Activated T-cell treated with anti-CD3 and anti-CD28 coated beads, Interleukin-2, amount 50 U/mL, for 24 hours (primary cell): ENCODE measurements at places on chromosomes 11 and 22.
A peak's percentile ranks its signal among the peaks of the same experiment; 100 is the strongest.

DNA sequence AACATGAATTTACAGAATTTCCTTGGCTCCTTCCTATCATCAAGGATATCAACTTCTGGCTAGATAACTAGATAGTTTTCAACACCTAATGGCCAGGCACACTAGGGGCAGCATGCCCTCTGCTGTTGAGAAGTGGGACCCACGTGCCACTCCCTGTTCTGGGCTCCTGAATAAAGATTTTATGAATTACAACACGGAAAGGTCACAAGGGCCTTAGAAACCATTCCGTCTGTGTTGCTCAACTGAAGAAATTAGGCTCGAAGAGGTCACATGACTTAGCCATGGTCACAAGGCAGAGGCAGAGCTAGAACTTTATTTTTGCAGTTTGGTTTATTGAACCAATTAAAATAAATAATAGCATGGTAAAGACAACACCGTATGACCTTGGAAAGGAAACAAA is 36.0 kb downstream of the PRCP start:
- H3K4me1 ChIP-seq: peaks cover 12% of the 10 kb centered on the region
- H3K27me3 ChIP-seq: no peaks in the 10 kb centered on the region
- DNase-seq: no peak
- H3K36me3 ChIP-seq: no peaks in the 10 kb centered on the region
- no peak overlapping the region for H3K27ac ChIP-seq

- H3K36me3 ChIP-seq: no peaks in the 10 kb centered on the region
- H3K27me3 ChIP-seq: peaks cover 25% of the 10 kb centered on the region
- no peaks in the 10 kb centered on the region for H3K4me1 ChIP-seq
- DNase-seq: no peak
- H3K27ac ChIP-seq: no peak overlapping the region
These were observed 20.5 kb upstream of the EXPH5 start for GRCh38 chr11:108614086-108614485.

DNA sequence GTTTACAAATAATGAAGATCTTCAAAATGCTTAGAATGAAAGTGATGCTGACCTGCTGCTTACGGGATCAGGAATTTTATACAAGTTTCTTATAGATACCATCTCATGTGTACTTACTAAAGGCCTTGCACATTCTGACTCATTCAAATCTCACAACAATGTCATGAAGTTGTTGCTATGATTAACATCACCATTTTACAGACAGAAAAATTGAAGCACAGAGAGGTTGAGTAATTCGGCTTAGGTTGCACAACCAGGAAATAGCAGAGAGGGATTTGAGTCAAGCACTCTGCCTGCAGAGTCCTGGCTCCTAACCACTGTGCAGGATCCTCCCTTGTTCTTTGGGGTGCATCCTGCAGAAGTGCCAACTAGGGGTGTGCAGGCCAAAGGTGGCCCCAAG is 471.9 kb downstream of the MIAT start:
- H3K4me3 ChIP-seq: no peak overlapping the region
- DNase-seq: no peak
- peaks cover 82% of the 10 kb centered on the region for H3K27me3 ChIP-seq
- no peaks in the 10 kb centered on the region for H3K4me1 ChIP-seq

- H3K4me1 ChIP-seq: peaks cover 90% of the 10 kb centered on the region
- no peaks in the 10 kb centered on the region for H3K27me3 ChIP-seq
- no peak for DNase-seq
- peaks cover 46% of the 10 kb centered on the region for H3K36me3 ChIP-seq
- peak overlapping the region; percentile 94 for H3K27ac ChIP-seq
These were observed 154.6 kb downstream of the MAML2 start for GRCh38 chr11:96188243-96189006.

- peaks cover 16% of the 10 kb centered on the region for H3K27me3 ChIP-seq
- DNase-seq: no peak
- no peaks in the 10 kb centered on the region for H3K4me1 ChIP-seq
These were observed 269.8 kb upstream of the PDGFD start for GRCh38 chr11:104433751-104434150.

DNA sequence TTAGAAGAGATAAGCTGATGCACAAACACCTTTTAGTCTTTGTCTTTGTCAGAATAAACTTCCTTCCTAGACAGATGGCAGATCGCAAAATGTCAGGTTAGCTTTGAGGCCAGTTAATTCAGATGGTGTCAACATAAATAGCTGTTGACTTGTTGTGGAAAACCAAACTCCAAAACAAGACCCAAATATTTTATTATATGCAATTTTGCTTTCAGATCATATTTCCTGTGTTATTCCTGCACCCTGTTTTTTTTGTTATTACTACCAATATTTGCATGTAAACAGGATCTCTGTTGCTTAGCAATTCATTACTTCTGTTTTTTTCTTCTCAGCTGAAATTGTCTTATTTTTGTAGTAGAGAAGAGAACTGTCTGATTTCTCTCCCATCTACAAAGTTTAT is 316.0 kb downstream of the ETS1 start:
- no peak overlapping the region for H3K27ac ChIP-seq
- no peaks in the 10 kb centered on the region for H3K27me3 ChIP-seq
- H3K4me3 ChIP-seq: no peak overlapping the region
- peaks cover 30% of the 10 kb centered on the region for H3K4me1 ChIP-seq

DNA sequence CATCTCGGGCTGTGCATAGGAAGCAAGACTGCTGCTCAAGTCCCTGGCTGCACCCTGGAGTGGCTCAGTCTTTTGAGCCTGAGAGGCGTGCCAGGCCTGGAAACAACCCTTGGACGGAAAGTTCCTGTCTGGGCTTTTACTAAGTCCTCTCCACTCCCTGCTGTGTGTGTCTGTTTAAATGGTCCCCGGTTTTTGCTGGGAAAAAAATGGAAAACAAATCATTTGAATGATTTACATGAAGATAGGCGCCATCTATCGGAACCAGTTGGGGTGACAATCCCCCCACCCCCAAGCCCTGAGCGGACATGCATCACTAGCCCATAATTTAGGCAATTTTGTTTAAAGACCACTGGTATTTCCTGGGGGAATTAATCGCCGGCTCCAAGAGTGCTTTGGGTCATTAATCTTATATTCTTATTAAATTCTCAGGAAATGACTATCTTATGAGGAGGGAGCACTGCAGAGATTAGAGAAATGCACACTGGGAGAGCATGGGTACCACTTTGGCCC is 2.7 kb upstream of the GAB2 start:
- H3K4me3 ChIP-seq: no peak overlapping the region
- no peak overlapping the region for H3K27ac ChIP-seq
- H3K36me3 ChIP-seq: no peaks in the 10 kb centered on the region

DNA sequence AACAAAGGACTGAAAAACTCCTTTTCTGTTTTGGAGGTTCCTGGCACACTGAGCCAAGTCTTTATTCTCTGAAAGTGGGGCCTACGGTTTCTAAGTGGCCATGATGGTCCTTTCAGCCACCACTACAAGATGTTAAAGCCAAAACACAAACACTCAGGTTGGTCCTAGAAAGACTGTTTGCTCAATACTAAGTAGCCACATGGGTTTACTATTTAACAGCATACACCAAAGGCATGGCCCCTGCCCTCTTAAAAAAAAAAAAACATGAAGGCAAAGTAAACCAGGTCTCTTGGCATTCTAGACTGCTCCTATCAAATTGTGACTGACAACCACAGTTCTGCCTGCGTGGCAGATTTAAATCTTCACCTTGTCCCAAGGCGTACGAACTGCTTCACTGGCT is 123.6 kb upstream of the BID start:
- peaks cover 73% of the 10 kb centered on the region for H3K36me3 ChIP-seq
- H3K27me3 ChIP-seq: no peaks in the 10 kb centered on the region
- peaks cover 2% of the 10 kb centered on the region for H3K4me1 ChIP-seq
- no peak for DNase-seq
- H3K4me3 ChIP-seq: no peak overlapping the region

GRCh38 chr11:125061281-125061680 is 1.8 kb upstream of the SLC37A2 start:
- no peaks in the 10 kb centered on the region for H3K36me3 ChIP-seq
- H3K27ac ChIP-seq: no peak overlapping the region
- no peak for DNase-seq
- H3K27me3 ChIP-seq: peaks cover 42% of the 10 kb centered on the region
- peaks cover 15% of the 10 kb centered on the region for H3K4me1 ChIP-seq

- H3K36me3 ChIP-seq: peaks cover 5% of the 10 kb centered on the region
- H3K27ac ChIP-seq: no peak overlapping the region
- H3K4me3 ChIP-seq: no peak overlapping the region
- peaks cover 5% of the 10 kb centered on the region for H3K4me1 ChIP-seq
These were observed 15.3 kb downstream of the TUG1 start for GRCh38 chr22:30984317-30984716.

GRCh38 chr11:129710423-129710822 is 105.2 kb upstream of the TMEM45B start:
- no peak for DNase-seq
- no peak overlapping the region for H3K4me3 ChIP-seq
- H3K27ac ChIP-seq: no peak overlapping the region
- H3K36me3 ChIP-seq: no peaks in the 10 kb centered on the region
- peaks cover 15% of the 10 kb centered on the region for H3K27me3 ChIP-seq
- H3K4me1 ChIP-seq: no peaks in the 10 kb centered on the region

DNA sequence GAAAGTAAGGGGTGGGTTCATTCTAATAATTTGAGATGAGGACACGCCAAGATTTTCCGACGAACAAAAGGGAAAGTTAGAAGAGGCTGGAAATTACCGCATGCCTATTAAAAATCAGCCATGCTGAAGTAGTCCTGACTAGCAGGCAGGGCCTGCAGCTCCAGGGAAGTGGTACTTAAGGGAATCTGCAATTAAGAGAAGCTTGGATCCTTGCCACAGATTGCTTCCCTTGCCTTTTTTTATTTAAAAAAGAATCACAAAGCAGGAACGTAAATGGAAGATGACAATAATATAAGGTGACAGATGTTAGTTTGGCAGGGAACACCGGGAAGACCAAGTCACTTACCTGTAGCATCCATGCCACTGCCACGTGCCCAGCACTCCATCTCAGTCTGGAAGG is 359.3 kb downstream of the CADM1 start:
- H3K27me3 ChIP-seq: peaks cover 3% of the 10 kb centered on the region
- H3K4me3 ChIP-seq: no peak overlapping the region
- H3K4me1 ChIP-seq: no peaks in the 10 kb centered on the region
- H3K27ac ChIP-seq: no peak overlapping the region
- DNase-seq: no peak

- no peaks in the 10 kb centered on the region for H3K36me3 ChIP-seq
- no peak overlapping the region for H3K27ac ChIP-seq
- H3K4me1 ChIP-seq: peaks cover 4% of the 10 kb centered on the region
These were observed 15.7 kb downstream of the P2RX3 start for GRCh38 chr11:57353852-57354251.

GRCh38 chr22:20130319-20130718 is 1.3 kb upstream of the ZDHHC8 start:
- no peaks in the 10 kb centered on the region for H3K27me3 ChIP-seq
- peak overlapping the region; percentile 67 for H3K27ac ChIP-seq

DNA sequence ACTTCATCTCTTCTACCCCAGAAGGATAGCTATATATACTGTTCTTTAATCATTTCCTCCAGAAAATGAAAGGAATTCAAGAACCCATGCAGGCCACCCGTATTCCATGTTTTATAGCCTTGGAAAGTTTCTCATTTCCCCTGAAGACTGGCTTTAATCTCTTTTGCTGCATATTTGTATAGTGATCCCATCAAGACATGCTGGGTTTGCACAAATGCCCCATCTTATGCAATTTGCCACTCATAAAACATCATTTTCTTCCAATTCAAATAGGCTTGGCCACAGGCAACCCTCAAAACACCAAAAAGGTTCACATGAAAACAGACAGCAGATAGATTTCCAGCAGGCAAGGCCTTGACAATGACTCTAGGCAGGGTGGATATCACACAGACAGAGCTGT is 28.3 kb upstream of the APOA1 start:
- peaks cover 12% of the 10 kb centered on the region for H3K4me1 ChIP-seq
- H3K4me3 ChIP-seq: no peak overlapping the region
- H3K36me3 ChIP-seq: peaks cover 97% of the 10 kb centered on the region
- peak overlapping the region; percentile 18 for H3K27ac ChIP-seq

DNA sequence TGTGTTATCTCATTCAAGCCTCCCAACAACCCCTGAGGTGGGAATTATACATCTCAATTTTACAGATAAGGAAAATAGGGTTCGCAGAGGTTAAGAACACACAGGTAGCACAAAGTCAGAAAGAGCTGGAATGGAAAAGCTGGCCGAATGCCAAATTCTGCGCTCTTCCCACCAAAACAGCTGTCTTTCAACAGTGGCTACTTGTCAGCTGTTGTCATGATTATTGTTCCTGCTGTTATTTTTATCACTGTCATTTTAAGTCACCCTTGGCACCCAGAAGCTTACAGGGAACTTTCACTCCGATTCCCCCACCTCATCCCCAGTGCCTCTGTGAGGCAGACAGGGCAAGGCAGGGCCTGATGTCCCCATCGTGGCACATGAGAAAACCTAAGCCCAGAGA is 74.5 kb upstream of the CSNK2A3 start:
- H3K27me3 ChIP-seq: no peaks in the 10 kb centered on the region
- H3K4me3 ChIP-seq: no peak overlapping the region
- no peak for DNase-seq
- H3K27ac ChIP-seq: no peak overlapping the region
- H3K4me1 ChIP-seq: no peaks in the 10 kb centered on the region
- no peaks in the 10 kb centered on the region for H3K36me3 ChIP-seq

- H3K27me3 ChIP-seq: no peaks in the 10 kb centered on the region
- H3K36me3 ChIP-seq: peaks cover 61% of the 10 kb centered on the region
- peak; percentile 75 for DNase-seq
- peaks cover 42% of the 10 kb centered on the region for H3K4me1 ChIP-seq
These were observed 505 bp downstream of the NUDT22 start for GRCh38 chr11:64226507-64227051.

DNA sequence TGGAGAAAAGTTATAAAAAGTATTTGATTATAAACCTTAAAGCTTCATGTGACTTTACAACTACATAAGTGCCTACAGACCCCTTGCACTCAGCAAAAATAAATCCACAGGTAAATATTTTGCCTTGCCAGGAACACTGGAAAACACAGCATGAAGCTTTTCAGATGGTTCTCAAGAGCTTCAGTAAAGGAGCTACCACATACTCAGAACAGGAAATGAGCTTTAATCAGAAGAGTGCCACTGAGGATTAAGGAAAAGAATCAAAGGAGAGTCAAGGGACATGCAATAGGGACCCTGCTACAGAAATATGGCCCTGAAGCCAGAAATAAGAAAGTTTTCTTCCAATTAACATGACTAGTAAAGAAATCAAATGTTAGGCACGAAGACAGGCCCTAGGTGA is 1.2 kb downstream of the CASP1 start:
- peak overlapping the region; percentile 96 for H3K27ac ChIP-seq
- DNase-seq: no peak
- peaks cover 63% of the 10 kb centered on the region for H3K4me1 ChIP-seq
- peaks cover 44% of the 10 kb centered on the region for H3K36me3 ChIP-seq
- H3K27me3 ChIP-seq: no peaks in the 10 kb centered on the region

- H3K27ac ChIP-seq: no peak overlapping the region
- H3K4me3 ChIP-seq: no peak overlapping the region
- DNase-seq: no peak
- H3K36me3 ChIP-seq: no peaks in the 10 kb centered on the region
These were observed 14.5 kb upstream of the TPP1 start for GRCh38 chr11:6633422-6634408.

DNA sequence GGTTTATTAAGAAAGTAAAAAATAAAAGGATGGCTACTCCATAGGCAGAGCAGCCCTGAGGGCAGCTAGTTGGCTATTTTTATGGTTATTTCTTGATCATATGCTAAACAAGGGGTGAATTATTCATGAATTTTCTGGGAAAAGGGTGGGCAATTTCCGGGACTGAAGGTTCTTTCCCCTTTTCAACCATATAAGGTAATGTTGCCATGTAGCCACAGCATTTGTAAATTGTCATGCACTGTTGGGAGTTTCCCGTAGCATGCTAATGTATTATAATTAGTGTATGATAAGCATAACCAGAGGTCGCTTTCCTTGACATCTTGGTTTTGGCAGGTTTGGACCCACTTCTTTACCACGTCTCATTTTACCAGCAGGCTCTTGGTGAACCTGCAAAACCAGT is 610.4 kb upstream of the B3GAT1 start:
- H3K27ac ChIP-seq: no peak overlapping the region
- H3K27me3 ChIP-seq: peaks cover 24% of the 10 kb centered on the region
- no peaks in the 10 kb centered on the region for H3K4me1 ChIP-seq
- DNase-seq: no peak

- DNase-seq: no peak
- H3K4me1 ChIP-seq: peaks cover 16% of the 10 kb centered on the region
These were observed 13.8 kb upstream of the FAM181B start for GRCh38 chr11:82747471-82747870.
